Cardiac muscle cell (in vitro differentiated cells and primary cell): ENCODE measurements at places on chromosomes 11 and 22. TPM values are rescaled to one million over a fixed set of nuclear protein-coding genes. Genes with fewer than 3 reads are reported as not detected.

Gene GALNT18
- total RNA-seq = 2.2 and 3.4 TPM in 2 replicates

Gene MRPL21
- total RNA-seq = 75.9 and 97.5 TPM in 2 replicates

Gene MOGAT2
- total RNA-seq = 0.21 and 0.45 TPM in 2 replicates

Gene AAMDC
- total RNA-seq = 62.6 and 74.5 TPM in 2 replicates

Gene C1QTNF5
- 3.4 and 8.0 TPM in 2 replicates for total RNA-seq

Gene MEI1
- total RNA-seq = 1.1 and 17.8 TPM in 2 replicates

Gene MS4A3
- not detected in 2 replicates for total RNA-seq

Gene ELF5
- not detected in 2 replicates for total RNA-seq

Gene KBTBD3
- total RNA-seq = 4.9 and 7.1 TPM in 2 replicates

Gene MUC15
- total RNA-seq = not detected in 2 replicates

Gene ARHGAP42
- 90.9 and 135 TPM in 2 replicates for total RNA-seq

Gene TRIOBP
- 160 and 202 TPM in 2 replicates for total RNA-seq

Gene PPP6R3
- 83.2 and 118 TPM in 2 replicates for total RNA-seq

Gene PYGM
- 246 and 281 TPM in 2 replicates for total RNA-seq

Gene OR2AT4
- total RNA-seq = not detected in 2 replicates

Gene SMIM35
- total RNA-seq = not detected in 2 replicates

Gene OR4C12
- total RNA-seq = not detected in 2 replicates

Gene CAVIN3
- total RNA-seq = 54.5 and 71.8 TPM in 2 replicates

Gene SLC17A6
- not detected in 2 replicates for total RNA-seq

Gene ACR
- 0.07 and 0.77 TPM in 2 replicates for total RNA-seq

Gene ZNF280B
- 0.46 and 0.86 TPM in 2 replicates for total RNA-seq

Gene TREH
- total RNA-seq = not detected in 2 replicates

Gene CARD16
- total RNA-seq = not detected in 2 replicates

Gene KCNJ11
- total RNA-seq = 12.8 and 17.0 TPM in 2 replicates

Gene ESAM
- total RNA-seq = 1.5 and 1.8 TPM in 2 replicates

Gene PTPRCAP
- 4.1 and 6.1 TPM in 2 replicates for total RNA-seq

Gene CCDC87
- total RNA-seq = 2.7 and 3.9 TPM in 2 replicates

Gene OTOG
- 0.14 and 0.15 TPM in 2 replicates for total RNA-seq

Gene GAB2
- total RNA-seq = 7.2 and 18.0 TPM in 2 replicates

Gene C22orf15
- total RNA-seq = 0.07 TPM in 1 of 2 replicates, not detected in the other
